ENCODE measurements at places on chromosomes 6 and 20. TPM values are rescaled to one million over a fixed set of nuclear protein-coding genes. Genes with fewer than 3 reads are reported as not detected.
A peak's percentile ranks its signal among the peaks of the same experiment; 100 is the strongest.

CLIC1 gene
- 943 TPM for total RNA-seq

TBXT gene
- not detected for total RNA-seq

GPX5 gene
- not detected for total RNA-seq

WFDC12 gene
- not detected for total RNA-seq

DDX43 gene
- 11.4 TPM for total RNA-seq

MAN1A1 gene
- total RNA-seq: 13.3 TPM

ILRUN gene
- 145 TPM for total RNA-seq

MUC22 gene
- total RNA-seq: not detected

PBOV1 gene
- not detected for total RNA-seq

MAPK13 gene
- 59.3 TPM for total RNA-seq

PMEPA1 gene
- total RNA-seq: 1,302 TPM

SOBP gene
- total RNA-seq: 1.6 TPM

GRCh38 chr6:121800047-121800446 is 364.6 kb downstream of the GJA1 start:
- DNase-seq: no peak

DNA sequence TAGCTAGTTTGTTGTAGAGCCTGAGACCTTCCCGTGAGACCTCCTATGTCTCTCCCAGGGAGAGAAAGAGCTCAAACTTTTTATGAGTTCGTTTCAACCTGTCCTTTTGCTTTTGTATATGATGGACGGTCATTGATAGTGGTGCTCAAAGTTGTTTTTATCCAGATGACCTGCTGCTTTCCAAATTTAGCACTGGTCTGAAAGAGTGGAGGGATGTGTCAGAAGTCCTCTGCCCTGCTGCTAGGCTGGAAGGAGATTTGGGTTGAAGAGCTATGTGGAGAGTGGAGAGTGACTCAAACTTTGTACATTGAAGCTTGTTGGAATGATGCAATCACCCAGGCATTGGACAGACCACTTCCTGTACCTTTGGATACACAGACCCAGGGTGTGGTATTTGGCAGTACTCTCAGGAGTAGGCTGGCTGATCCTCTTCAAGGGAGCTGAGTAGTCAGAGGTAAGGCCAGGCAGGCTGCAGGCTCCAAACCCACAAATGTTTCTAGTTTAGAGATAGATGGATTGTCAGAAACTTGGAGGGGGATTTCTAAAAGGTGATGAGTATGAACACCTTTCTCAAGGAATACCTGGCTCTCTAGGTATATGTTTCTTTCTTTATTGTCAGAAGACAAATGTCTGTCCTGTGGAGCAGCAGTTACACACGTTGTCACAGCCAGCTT is 49.4 kb upstream of the RREB1 start:
- peak; percentile 76 for DNase-seq

GRCh38 chr6:136992113-136992512 is 52.7 kb downstream of the IL20RA start:
- DNase-seq: no peak

DNA sequence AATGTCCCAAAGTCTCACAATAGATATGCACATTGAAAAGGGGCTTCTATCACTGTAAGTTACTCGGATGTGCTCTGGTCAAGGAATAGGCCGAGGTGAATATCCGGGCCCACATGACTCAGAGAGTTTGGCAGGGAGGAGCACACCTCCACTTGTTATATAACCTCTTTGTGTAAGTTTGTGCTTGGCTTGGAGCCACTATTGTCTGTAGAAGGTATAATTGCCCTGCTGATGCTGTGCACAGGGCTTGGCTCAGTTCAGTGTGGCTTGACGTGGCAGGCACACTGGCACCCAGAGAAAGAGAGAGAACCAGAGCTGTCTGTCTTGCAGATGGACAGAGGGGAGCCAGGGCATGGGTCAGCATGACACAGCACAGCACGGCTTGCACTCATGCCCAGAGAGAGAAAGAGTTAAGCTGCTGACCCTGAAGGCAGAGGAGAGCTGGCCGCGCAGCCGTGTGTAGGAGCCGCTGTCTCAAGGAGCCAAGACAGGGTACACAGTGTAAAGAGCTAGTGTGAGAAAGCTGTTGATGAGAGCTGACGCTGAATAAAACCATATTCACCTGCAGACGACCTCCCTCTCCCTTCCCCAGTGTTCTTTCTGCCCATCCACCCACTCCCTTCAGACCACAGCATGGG is 482.5 kb downstream of the C6orf118 start:
- DNase-seq: peak; percentile 37

DNA sequence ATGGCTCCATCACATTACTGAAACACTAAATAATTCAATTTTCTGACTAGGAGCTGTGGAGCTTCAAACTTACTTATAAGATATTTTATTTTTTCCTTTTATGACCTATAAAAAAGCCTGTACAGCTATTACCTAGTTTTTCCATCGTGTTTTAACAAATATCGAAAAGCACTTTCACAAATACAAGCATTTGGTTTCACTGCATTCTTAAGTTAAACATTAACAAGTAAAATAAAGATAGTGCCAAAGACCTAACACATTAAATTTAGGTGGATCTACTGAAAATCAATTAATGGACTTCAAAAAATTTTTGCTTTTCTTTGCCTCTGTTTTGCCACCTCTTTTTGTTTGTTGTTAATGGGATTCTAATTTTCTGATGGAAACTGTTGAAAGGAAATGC is 83.3 kb downstream of the EPM2A start:
- DNase-seq: no peak

GRCh38 chr6:131036601-131037000 is 26.4 kb downstream of the EPB41L2 start:
- no peak for DNase-seq

- DNase-seq: no peak
These were observed 79.9 kb upstream of the LY86 start for GRCh38 chr6:6508643-6509042.

GRCh38 chr20:18001131-18001921 is 32.5 kb downstream of the MGME1 start:
- peak; percentile 0 for DNase-seq

GRCh38 chr6:159854959-159855358 is 35.8 kb upstream of the MAS1 start:
- DNase-seq: no peak

- DNase-seq: no peak
These were observed 405.8 kb downstream of the CDH4 start for GRCh38 chr20:61657721-61658377.

- no peak for DNase-seq
These were observed 243.6 kb downstream of the CLIC5 start for GRCh38 chr6:45772051-45772450.

GRCh38 chr20:59662161-59662560 is 57.8 kb downstream of the PHACTR3 start:
- no peak for DNase-seq

DNA sequence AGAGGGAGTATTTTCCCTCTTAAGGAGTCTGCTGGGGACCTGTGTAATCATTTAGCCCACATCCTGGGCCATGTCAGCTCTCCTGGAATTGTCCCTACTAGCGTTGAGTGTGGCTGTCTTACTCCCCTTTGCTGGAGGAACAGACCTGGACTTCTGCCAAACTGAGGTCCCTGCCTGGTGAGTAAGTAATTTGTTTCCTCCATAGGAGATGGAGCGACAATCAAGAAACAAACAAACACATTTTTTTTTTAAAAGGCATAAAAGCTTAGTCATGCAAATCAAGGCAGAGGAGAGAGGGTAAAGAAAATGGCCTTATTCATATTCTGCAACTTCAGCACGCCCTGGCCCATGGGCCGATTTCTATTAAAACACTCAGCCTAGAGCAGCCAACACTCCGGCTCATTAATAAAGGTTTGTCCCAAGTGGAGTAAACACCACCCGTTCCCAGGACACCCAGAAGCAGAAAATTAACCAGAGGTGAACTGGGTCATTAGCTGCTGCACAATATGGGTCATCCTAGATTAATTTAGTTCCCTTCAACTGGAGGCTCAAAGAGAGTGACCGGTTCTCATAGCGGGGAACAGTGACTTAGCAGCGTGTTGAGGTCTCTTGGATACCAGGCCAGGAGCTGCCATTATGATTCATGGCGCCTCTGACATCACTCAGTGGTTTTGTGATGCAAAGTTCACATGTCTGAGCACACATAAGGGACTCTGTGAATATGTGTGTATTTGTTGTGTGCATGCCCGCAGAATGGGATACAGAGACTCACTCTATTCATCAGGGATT is 165.0 kb upstream of the SULF2 start:
- DNase-seq: peak; percentile 80

DNA sequence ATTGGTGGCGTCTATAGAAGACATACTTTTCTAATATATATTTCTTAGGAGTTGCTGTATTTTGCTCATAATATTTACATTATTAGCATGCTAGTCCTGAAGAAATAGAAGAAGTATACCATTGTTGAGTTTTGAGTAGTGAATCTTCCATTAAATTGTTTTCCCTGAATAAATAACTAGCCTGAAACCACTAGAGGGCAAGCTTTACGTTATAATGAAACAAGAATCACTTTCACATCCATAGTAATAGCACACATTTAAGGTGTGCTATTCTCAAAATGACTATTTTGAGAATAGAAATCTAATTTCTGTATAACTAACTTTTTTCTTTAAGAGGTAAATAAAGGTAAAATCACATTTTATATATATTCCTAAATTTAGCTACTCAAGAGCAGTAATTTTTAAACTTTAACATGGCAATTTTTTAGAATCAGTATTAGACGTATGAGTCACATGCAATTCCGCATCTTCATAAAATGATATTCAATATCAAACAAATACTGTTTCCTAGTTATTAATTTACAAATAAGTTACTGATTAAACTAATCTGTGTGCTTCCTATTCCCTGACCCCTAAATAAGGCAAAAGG is 213.2 kb upstream of the MANEA start:
- no peak for DNase-seq

GRCh38 chr6:121732641-121733040 is 297.2 kb downstream of the GJA1 start:
- DNase-seq: no peak

DNA sequence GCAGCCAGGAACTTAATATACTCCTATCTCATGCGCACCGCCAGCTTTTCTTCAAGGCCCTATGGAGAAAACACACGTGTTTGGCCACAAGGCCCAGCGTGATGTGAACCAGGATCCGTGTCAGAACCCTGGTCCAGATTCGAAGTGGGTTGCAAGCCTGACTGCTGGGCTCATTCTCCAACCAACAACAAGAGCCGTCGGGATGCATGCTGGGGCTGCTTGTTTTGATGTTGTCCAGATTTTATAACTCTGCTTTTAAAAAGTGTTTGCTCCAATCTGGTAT is 463 bp upstream of the SLC22A2 start:
- DNase-seq: no peak

GRCh38 chr6:40901322-40902055 is 137.5 kb downstream of the UNC5CL start:
- DNase-seq: no peak

DNA sequence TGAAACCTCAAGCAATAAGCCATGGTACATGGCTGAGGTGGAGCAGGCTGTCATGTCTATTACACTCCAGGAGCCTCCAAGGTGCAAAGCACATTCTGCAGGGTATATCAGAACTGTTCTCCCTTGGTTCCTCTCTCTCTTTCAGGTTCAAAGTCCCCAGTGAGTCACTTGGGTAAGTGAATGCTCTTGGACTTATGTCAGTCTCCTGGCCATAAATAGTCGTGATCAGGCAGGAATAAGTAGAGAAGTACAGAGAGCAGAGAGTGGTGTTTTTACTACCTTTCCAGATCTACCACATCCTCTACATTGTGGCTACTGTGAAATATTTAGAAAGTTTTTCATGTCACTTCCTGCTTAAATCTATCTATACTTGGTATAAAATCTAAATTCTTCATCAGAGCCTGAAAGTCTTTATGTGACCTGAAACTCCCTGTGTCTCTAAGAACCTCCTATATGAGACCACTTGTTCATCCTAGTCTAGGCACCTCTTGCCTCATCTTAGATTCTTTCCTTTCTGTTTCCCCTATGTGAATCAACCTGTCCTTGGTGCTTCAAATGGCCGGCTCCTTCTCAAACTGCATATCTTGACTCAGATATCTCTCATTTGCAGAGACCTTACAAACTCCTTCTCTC is 1077.6 kb upstream of the MAP3K7 start:
- DNase-seq: no peak

GRCh38 chr20:19275038-19275629 is 62.7 kb downstream of the SLC24A3 start:
- no peak for DNase-seq

DNA sequence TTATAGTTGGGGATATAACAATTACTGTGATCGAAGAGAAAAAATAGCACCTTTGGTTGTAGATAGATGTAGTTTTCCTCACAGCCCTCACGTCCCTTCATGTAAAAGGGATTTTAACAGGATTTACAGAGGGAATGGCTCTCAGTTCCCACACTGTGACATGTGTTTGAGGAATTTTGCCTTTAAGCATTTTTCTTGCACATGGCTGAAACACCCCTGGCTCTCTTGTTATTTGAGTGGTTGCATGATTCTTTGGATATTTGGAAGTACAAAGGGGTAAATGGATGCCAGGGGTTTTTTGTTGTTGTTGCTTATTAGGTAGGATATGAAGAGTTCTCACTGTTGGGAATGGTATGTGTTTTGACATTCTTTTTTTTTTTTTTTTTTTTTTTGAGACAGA is 48.2 kb downstream of the JAG1 start:
- DNase-seq: no peak

- no peak for DNase-seq
These were observed 2.0 kb upstream of the GTSF1L start for GRCh38 chr20:43728686-43729255.

GRCh38 chr20:46076806-46077205 is 13.0 kb downstream of the NCOA5 start:
- no peak for DNase-seq

- DNase-seq: no peak
These were observed 40.3 kb downstream of the MDFI start for GRCh38 chr6:41678511-41679084.

DNA sequence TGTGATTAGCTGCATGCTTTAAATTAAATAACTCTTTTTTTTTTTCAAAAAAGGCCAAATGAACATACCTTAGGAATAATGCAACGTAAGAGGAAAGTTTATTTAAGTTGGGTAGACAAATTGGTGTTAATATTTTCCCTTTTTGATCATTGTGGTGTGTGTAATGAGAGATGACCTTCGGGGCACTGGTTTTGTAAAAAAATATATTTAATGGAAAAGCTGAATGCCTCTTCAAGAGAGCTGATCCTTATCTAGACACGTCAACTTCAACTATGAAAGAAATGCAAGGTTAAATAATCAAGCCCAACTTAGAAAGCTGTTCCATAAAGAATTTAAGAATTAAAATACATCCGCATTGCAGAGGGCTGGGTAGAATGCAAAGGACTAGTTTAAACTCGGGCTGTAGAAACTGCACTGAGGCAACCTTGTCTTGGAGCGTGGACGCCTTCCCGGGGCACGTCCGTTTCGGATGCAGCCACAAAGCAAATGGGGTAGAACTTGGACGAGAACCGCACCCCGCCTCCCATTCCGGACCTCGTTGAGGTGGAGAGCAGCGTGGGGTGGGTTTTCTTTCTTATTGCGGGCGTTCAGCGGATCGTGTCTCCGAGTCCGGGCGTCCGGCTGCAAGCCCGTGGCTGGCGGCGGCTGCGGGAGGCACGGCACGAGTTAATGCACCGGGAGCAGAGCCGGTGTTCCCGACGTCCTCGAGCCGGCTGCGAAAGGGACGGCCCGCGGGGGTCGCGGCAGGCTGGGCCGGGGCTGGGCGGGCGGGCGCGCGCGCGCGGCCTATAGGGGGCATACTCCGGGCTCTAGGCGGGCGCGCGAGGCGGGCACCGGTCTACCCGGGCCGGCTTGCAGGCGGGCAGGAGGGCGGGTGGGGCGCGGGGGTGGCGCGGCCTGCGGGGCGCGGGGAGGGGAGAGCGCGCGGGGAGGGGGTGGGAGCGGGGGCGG is 1.9 kb downstream of the JARID2 start:
- peak; percentile 48 for DNase-seq
